ENCODE measurements at places on chromosomes 12 and 14.
A peak's percentile ranks its signal among the peaks of the same experiment; 100 is the strongest.

GRCh38 chr14:54451961-54452360, 10.8 kb upstream of the CNIH1 start:
- DNase-seq, result no peak

- no peak for DNase-seq
Measured at GRCh38 chr12:26124446-26125399, at the start of gene BHLHE41. BHLHE41 (minus strand) TSS chr12:26125037; CDS start chr12:26124779, 258 bp downstream.

DNA sequence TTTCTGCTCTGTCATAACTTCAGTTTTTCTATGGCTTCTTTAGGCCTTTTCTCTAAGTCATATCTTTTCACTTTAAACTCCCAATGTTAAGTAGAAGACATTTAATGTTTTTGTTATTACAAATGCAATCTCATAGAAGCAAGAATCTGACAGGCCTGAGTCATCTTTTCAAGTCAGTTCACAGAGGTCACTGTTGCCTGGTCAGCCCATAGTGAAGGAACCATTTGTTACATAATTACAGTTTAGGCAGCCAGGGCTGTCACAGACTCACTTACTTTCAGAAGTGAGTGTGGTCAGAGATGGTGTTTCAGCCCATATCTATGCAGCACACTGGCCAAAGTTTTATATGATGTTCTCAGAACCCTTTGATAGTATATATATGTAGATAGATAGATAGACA, 46.5 kb downstream of the CCER1 start:
- no peak for DNase-seq

GRCh38 chr14:35932659-35933159, 106.6 kb downstream of the BRMS1L start:
- DNase-seq, result no peak

DNA sequence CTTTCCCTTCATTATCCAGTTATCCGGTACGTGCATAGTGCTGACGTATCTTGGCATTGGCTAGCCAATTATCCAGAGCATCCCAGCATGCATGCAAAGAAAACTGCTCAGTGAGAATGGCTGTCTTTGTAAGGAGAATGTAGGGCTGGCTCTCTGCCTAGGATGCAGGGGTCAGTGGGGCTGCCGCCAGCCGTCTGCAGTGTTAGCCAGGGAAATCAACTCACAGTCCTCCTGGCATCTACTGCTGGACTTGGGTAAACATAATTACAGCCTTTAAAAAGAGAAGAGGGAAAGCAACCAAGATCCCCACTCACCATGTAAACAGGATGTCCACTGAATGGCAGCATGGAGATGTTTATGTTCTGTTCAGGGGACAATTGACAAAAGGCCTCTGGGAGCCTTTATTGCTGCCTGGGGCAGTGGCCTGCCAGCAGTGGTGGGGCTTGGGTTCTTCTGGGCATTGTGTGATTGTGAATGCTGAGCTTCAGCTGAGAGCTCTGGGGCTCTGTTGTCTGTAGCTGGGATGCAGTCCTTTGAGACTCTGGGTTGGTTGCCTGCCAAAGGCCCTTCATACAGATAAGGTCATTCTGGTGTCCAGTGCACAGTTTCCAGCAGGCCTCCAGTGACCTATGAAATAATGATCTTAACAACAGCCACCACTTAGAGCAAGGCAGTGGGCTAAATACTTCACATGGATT, 121.8 kb downstream of the TBC1D30 start:
- no peak for DNase-seq

- peak; percentile 18 for DNase-seq
Measured at GRCh38 chr12:105330931-105331804, 677 bp downstream of the C12orf75 start.

- DNase-seq, result no peak
Measured at GRCh38 chr12:77213319-77213718, 147.9 kb upstream of the E2F7 start.

DNA sequence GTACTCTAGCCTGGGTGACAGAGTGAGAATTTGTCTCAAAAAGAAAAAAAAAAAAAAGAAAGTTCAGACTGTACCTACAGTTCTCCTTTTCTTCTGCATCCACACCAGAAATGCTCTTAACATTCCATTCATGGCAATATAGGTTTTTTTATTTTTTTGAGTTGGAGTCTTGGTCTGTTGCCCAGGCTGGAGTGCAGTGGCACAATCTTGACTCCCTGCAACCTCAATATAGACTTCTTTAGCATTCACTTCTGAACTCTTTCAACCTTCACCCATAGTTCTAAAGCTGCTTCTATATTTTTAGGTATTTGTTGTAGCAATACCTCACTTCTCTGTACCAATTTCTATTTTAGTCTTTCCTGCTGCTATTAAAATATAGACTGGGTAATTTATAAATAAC, 1095.7 kb downstream of the FLRT2 start:
- no peak for DNase-seq

GRCh38 chr12:8033153-8034044, 883 bp downstream of the FOXJ2 start:
- DNase-seq, result no peak

GRCh38 chr12:55906056-55906455, 21.6 kb downstream of the PYM1 start:
- DNase-seq, result no peak

All from activated CD8-positive, alpha-beta memory T cell treated with anti-CD3 and anti-CD28 coated beads for 1 hour (primary cell).